T-cell (primary cell): ENCODE measurements at places on chromosomes 6 and 20. TPM values are rescaled to one million over a fixed set of nuclear protein-coding genes. Genes with fewer than 3 reads are reported as not detected.

The ZNF337 gene
- total RNA-seq: 22.5 TPM

The SLC16A10 gene
- 14.9 TPM for total RNA-seq

The C6orf58 gene
- total RNA-seq: not detected

The FNDC11 gene
- 0.70 TPM for total RNA-seq

The CAP2 gene
- total RNA-seq: not detected

The FAM50B gene
- total RNA-seq: 14.9 TPM

The SUPT3H gene
- total RNA-seq: 10.7 TPM

The WFDC5 gene
- total RNA-seq: not detected

The TNXB gene
- total RNA-seq: 12.3 TPM

The KIF6 gene
- 0.53 TPM for total RNA-seq

The OR2H1 gene
- not detected for total RNA-seq

The OR2H2 gene
- not detected for total RNA-seq

The HLA-DRB1 gene
- total RNA-seq: 44.1 TPM

The GSTA3 gene
- total RNA-seq: not detected

The OPRM1 gene
- total RNA-seq: not detected

The ZKSCAN3 gene
- total RNA-seq: 4.0 TPM

The SRSF12 gene
- total RNA-seq: not detected

The NKX2-4 gene
- not detected for total RNA-seq

The BMP2 gene
- total RNA-seq: 0.13 TPM
